ENCODE measurements at places on chromosomes 5 and 9. TPM values are rescaled to one million over a fixed set of nuclear protein-coding genes. Genes with fewer than 3 reads are reported as not detected.

Gene TRIM7
- 1.6 TPM for total RNA-seq

Gene TMEM215
- total RNA-seq, result not detected

DNA sequence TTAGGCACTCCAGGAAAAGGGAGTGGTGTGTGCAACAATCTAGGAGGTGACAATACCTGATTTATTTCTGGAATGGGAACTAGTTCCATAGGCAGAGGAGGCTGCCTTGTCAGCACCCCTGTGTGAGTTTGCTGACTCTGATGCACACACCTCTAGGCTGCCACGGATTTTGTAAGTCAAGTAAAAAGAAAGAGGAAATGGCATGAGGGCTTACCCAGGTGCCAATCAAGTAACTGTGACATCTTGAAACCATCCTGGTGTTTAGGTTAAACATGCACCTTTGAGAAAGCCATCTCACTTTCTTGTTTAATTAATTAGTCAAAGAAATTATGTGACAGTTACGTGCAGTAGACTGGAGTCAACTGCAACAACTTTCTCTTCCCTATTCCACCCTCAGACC, 32.3 kb upstream of the FAM81B start:
- no peaks in the 10 kb centered on the region for H3K36me3 ChIP-seq
- no peak for DNase-seq

Gene GZMA
- total RNA-seq, result 2.4 TPM

Gene MLANA
- total RNA-seq, result not detected

Gene MYOT
- not detected for total RNA-seq

- peaks cover 4% of the 10 kb centered on the region for H3K27me3 ChIP-seq
- no peak for DNase-seq
- no peaks in the 10 kb centered on the region for H3K4me1 ChIP-seq
- no peak overlapping the region for H3K4me3 ChIP-seq
These were observed 21.5 kb upstream of the WDR38 start for GRCh38 chr9:124831642-124832364.

Gene ORM2
- not detected for total RNA-seq

DNA sequence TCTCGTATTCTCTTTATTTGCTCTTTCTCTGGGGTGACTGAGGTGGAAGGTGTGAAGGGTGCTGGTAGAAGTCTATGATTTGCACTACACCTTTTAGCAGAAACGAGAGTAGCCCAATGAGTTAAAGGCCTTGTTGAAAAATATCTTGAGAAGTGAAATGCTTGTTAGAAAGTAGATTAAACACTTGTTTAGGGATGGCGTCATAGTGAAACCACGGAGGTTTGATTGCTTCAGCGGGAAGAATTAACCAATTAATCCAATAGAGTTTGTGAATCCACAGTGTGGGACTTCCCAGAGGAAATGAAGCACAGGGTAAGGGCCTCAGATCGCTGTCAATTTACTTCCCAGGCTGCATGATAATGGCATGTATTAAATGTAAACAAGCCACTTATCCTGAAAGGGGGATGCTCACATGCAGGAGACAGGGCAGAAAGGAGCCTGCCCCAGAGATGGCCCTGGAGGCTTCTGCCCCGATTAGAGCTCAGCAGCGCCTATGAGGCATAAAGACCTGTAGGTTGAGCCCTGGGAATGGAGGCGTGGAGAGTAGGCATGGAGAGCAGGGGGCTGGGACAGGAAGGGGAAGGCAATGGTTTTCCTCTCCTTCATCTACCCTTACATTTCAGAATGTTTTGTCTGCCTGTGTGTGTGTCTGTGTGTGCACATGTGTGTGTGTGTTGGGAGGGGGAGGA, 1.5 kb downstream of the FAM170A start:
- no peak for DNase-seq
- no peak overlapping the region for H3K4me3 ChIP-seq
- peaks cover 12% of the 10 kb centered on the region for H3K27me3 ChIP-seq

Gene CCDC192
- not detected for total RNA-seq

Gene SNX18
- total RNA-seq, result 4.7 TPM

GRCh38 chr5:151741678-151742423, 16.6 kb downstream of the ATOX1 start:
- DNase-seq, result no peak
- H3K4me3 ChIP-seq, result no peak overlapping the region
- peaks cover 16% of the 10 kb centered on the region for H3K36me3 ChIP-seq

GRCh38 chr5:74426506-74426905, 214.0 kb downstream of the ENC1 start:
- DNase-seq, result no peak
- H3K4me3 ChIP-seq, result no peak overlapping the region
- no peak overlapping the region for H3K27ac ChIP-seq
- H3K36me3 ChIP-seq, result no peaks in the 10 kb centered on the region

Gene PCDHAC1
- not detected for total RNA-seq

GRCh38 chr9:88574953-88575352, 40.0 kb downstream of the NXNL2 start:
- H3K27me3 ChIP-seq, result peaks cover 14% of the 10 kb centered on the region
- no peak overlapping the region for H3K27ac ChIP-seq
- H3K4me1 ChIP-seq, result no peaks in the 10 kb centered on the region
- H3K4me3 ChIP-seq, result no peak overlapping the region

DNA sequence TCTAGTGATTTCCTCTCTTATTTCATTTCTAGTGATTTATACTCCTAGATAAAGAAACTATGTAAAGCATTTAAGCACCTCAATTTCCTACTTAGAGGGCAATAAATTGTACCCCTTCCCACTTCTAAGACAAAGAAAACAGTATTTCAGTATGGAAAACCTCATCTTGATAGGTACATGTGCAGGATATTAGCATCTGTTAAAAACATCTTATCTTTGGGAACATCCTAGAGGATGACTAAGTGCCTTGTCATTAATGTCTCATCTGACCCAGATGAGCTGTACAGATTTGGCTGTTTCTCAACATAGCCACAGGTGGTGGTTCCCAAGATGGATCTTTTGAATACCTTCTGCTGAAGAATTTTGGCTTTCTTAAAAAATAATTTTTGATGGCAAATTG, 5.7 kb downstream of the MEGF10 start:
- H3K36me3 ChIP-seq, result no peaks in the 10 kb centered on the region
- no peak overlapping the region for H3K4me3 ChIP-seq
- H3K27me3 ChIP-seq, result peaks cover 29% of the 10 kb centered on the region
- H3K27ac ChIP-seq, result no peak overlapping the region
- no peaks in the 10 kb centered on the region for H3K4me1 ChIP-seq
- no peak for DNase-seq

Gene UBE2QL1
- total RNA-seq, result not detected

- H3K27me3 ChIP-seq, result peaks cover 9% of the 10 kb centered on the region
- H3K4me1 ChIP-seq, result peaks cover 17% of the 10 kb centered on the region
- no peak overlapping the region for H3K4me3 ChIP-seq
- no peak overlapping the region for H3K27ac ChIP-seq
These were observed 1.2 kb downstream of the LCN15 start for GRCh38 chr9:136762915-136763648.

DNA sequence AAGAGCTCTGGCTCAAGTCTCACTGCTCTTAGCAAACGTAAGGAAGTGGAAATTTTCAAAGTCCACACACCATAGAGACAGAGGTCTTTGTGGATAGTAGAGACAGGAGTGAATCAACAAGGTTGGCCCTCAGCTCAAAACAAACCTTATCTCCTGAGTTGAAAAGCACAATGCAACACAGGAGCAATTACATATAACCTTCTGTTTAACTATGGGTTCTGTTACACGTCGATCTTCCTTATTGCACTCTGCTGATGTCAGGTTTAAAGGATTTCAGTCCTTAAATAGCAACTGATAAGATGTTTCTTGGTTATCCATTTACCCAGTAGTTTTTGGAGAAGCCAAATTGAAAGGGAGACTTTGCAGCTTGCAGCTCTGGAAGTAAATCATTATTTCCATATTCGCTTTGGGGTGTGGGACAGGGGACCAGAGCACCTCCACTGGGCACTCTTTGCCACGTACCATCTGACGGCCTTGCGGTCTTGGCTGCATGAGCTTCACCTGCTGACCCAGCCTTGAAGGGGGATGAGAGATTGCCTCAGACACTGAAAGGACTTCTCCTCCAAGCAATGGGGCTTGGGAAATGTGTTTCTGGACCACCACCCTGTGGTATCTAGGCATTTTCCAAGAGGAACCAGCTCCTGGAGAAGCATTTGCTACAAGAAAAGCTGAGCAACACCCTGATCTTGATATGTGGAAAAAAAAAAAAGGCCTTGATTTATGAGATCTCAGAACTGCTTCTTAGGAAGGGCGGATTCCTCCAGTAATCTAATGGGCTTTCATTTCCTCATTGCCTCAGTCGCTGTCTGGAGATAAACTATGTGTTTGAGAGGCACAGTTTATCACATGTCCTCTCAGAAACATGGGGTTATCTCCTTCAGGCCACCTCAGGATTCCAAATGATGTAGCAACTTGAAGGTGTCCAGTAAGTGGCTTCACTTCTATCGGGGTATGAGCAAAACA, 56.2 kb upstream of the ZNF622 start:
- H3K4me1 ChIP-seq, result peaks cover 34% of the 10 kb centered on the region
- H3K36me3 ChIP-seq, result peaks cover 4% of the 10 kb centered on the region
- H3K27ac ChIP-seq, result no peak overlapping the region
- DNase-seq, result no peak

- H3K4me1 ChIP-seq, result no peaks in the 10 kb centered on the region
- no peak overlapping the region for H3K27ac ChIP-seq
- peaks cover 24% of the 10 kb centered on the region for H3K27me3 ChIP-seq
- no peak for DNase-seq
- H3K36me3 ChIP-seq, result no peaks in the 10 kb centered on the region
These were observed 271.9 kb downstream of the NSG2 start for GRCh38 chr5:174317256-174317894.
